Stimulated activated naive B cell treated with anti-CD40 and anti-IgM and Interleukin-4, amounts not matched to agents 10 μg/mL and 1 μg/mL and 100 μg/mL, for 72 hours (primary cell): ENCODE measurements at places on chromosomes 7 and 10.

DNA sequence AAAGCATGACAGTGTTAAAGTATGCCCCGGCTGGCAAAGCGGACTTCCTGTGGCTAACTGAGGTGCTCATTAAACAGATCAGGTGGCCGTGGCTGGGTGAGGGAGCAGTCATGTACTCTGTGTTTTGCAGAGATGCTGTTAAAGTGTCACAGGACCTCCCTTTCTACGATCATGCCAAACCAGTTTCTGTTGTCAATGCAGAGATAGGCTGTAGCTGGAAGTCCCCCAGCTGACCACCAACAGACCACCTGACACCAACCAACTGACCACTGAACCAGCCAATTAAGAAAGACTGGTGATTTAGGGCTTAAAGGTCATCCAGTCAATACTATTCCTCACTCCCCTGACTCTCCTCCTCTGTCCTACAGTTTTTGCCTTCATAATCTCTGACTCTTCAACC, 431.1 kb upstream of the LRGUK start:
- no peak for DNase-seq

DNA sequence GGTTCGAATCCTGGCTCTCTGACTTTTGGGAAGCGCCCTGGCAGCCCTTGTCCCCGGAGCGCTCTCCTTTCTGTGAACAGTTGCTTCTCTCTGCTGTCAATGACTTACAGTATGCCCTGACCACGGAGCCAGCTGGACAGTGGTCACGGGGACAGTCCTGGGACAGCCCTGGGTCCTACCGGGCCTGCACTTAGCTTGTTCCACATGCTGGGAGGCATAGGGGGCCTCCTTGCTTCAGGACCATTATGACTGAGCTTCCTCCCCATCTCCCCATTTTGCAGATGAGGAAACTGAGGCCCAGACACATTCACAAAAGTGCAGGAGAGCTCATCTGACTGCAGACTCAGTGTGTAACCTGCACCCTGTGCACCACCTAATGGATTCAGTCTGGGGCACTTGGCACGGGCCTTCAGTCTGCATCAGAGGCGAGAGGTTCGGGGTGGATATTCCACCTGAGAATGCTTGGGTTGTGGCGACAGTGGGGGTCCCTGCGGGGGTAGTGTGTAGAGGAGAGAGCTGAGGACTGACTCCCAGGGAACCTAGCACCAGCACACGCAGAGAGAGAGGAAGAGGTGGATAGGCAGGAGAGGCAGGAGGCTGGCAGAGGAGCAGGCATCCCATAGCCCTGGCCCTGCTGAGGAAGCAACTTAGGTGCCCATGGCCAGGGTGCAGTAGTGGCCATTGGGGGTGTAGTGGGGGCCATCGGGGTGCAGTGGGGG, 1.6 kb downstream of the DOCK1 start:
- no peak for DNase-seq

DNA sequence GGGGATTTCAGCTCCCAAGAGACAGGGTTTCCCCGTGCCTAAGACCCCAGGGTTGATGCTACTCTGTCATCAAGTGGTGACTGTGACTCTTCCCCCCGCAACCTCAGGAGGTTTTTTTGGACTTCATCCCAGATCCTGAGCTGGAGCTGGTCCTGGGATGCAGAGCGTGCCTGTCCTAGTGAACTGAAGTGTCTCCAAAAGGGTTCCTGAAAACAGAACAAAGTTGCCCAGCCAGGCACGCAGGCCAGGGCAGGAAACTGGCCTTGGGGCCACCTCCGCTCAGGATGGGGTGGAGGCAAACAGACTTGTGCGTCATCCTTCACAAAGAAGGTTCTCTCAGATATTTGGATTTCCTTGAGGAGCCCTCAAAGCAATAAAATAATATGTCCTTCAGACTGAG, 118.9 kb downstream of the ITIH5 start:
- no peak for DNase-seq

DNA sequence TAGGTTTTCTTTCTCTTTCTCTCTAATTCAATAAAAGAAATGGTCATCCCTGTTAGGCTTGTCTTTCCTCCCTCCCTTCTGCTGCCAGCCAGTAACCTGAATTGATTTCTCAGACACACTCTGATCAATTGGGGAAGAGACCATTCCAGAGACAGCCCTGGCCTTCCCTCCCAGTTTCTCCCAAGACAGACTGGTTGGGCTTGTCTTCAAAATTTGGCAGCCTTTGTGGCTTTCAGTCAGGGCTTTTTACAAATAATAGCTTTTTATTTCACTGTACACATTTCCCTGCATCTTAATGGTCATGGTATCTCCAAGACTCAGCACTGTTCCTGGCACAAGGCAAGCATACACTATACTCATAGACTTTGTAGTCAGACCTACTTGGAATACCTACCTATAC, 33.9 kb downstream of the BCAP29 start:
- DNase-seq, result no peak

DNA sequence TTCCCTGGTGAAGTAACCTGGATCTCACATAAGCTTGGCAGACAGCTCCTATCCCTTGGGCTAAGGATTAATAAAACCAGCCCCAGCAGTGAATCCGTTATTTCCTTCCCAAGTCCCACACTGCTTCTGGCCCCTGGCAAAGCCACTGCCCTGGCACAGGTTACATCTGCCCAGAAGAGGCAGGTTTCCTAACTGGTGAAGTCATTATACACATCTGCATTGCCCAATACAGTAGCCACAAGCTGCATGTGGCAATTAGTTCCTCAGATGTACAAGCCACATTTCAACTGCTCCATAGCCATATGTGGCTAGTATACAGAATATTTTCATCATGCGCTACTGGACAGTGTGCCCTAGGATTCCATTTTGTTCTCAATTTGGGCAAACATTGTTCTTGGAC, 273.0 kb downstream of the GRM8 start:
- no peak for DNase-seq

DNA sequence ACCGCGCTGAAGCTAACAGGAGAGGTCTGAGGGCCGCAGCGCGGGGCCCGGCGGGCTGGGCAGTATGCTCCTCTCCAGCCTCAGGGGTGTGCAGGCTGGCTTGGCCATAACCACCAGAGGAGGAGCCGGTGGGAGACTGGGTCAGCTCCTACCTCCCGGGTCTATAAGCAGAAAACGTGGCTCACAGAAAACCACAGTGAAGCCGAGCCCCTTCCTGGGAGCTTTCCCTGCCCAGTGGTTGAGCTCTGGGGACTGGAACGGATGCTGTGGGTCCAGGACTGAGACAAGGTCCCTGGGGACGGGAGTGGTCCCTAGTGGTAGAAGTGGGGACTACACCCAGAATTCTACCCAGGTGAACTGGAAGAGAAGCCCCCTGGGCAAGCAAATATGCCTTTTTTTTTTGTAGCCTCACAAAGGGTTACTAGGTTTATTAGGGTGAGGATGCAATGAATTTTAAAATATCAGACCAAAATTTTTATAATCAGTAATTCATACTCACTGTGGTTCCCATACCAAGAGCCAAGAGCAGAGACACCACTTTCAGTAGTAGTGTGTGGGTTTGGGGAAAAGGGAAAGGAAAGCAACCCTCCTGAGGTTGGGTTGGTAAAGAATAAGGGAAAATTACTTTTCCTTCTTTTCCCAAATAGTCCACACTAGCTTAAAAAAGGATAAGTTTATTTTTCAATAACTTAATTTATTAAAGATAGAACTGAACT, 67.9 kb upstream of the PRKCQ start:
- peak; percentile 15 for DNase-seq

DNA sequence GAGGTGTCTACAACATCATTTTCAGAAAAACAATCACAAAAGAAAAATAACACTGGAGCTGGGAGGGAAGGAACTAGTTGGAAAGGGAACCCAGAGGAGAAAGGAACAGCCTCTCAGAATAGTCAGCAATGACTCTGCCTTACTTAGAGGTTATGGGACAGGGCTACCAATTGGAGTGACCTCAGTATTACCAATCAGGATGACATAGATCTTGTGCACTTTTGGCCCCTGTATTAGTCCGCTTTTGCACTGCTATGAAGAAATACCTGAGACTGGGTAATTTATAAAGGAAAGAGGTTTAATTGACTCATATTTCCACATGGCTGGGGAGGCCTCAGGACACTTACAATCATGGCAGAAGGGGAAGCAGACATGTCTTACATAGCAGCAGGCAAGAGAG, 99.7 kb upstream of the SDK1 start:
- no peak for DNase-seq

- no peak for DNase-seq
These were observed 92.6 kb downstream of the DGKI start for GRCh38 chr7:137753948-137754851.

GRCh38 chr10:55466806-55467504, 665.9 kb upstream of the PCDH15 start:
- no peak for DNase-seq
